ENCODE measurements at places on chromosomes 5 and 9.

GRCh38 chr5:66708368-66708767 is 112.2 kb downstream of the MAST4 start:
- DNase-seq, result no peak

GRCh38 chr9:75880618-75881017 is 9.9 kb upstream of the PCSK5 start:
- DNase-seq, result no peak

DNA sequence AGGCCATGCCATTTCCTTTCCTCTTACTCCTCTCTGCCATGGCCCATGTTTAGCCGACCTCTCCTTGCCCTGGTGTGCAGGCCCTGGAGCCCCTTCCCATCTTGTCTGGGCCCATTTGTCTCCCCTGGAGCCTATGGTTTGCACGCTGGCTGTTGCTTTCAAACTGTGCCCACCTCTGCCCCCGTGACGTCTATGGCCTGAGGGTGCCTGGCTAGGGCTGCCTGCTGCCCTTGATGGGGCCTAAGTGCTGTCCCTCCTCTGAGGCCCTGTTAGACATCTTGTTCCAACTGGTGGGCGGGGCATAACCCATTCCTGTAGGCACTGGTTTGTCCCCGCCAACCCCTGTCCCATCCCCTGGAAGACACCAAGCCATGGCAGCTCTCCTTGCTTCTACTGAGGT is 22.7 kb upstream of the ENHO start:
- no peak for DNase-seq

GRCh38 chr5:153881687-153882086 is 157.0 kb downstream of the FAM114A2 start:
- DNase-seq, result no peak

GRCh38 chr5:120053841-120054240 is 410.3 kb upstream of the PRR16 start:
- DNase-seq, result no peak

GRCh38 chr9:83047839-83048775 is 14.8 kb downstream of the RASEF start:
- DNase-seq, result peak; percentile 94

DNA sequence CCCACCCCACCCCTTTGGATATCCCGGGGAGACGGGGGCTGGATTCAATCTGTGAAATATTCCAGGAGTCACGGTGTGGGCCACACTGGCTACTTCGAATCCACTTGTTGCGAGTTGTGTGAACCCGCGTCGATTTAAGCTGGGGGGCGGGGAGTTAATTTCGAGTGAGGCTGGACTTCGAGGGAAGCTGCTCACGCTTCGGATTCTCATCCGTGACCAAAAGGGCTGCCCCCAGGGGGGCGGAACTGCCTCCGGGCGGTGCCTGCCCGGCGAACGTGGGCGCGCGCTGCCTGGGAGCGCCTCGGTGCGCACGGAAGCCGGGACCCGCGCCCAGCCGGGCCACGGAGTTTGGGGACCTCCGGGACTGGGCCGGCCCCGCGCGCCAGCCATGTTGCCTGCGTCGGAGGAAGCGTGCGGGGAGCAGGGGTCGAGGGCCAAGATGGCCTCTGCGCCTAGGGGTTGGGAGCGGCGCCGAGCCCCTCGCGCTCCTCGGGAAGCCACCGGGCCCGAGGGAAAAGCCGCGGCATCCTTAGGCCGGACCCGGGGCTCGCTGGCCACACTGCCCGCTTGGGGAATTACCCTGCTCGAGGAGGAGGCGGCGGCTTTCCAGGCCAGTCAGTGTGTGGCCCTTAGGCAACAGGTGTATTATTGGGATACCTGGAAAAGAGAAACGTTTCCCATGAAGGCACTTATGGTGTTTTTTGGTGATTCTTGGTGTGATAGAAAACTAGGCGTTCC is 975 bp downstream of the OCLN start:
- DNase-seq, result peak; percentile 55

Data from astrocyte of the hippocampus (primary cell).